Nephron progenitor cell (in vitro differentiated cells): ENCODE measurements at places on chromosomes 4 and X.

GRCh38 chr4:158492391-158492790 is 29.3 kb upstream of the RXFP1 start:
- DNase-seq, result no peak

- no peak for DNase-seq
These were observed 51.7 kb downstream of the ARFIP1 start for GRCh38 chr4:152831416-152831815.

DNA sequence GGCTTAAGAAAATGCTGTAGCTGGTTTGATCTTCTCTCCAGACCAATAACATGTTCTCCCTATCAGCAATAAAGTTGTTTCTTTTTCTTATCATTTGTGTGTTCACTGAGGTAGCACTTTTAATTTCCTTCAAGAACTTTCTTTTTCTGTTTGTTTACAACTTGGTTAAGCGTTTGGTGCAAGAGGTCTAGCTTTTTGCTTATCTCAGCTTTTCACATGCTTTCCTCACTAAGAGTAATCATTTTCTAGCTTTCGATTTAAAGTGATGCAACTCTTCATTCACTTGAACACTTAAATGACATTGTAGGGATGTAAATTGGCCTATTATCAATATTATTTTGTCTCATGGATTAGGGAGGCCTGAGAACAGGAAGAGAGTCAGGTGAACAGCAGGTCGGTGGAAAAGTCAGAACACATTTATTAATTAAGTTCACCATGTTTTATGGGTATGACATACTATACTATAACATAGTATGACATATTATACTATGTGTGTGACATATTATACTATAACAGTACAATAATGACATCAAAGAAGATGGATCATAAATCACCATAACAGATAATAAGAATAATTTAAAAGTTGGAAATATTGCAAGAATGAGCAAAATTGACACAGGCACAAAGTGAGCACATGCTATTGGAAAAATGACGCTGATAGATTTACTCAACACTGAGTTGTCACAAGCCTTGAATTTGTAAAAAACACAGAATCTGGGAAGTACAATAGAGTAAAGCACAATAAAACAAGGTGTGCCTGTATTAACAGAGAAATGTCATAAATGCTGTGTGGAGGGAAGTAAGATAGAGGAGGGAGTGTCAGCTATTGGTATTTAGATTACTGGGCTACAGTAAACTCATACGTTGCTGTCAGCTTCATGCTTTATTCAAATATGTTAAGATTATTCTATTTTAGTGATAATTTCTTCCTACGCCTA is 218.6 kb upstream of the SLC7A11 start:
- DNase-seq, result no peak

- no peak for DNase-seq
These were observed 707.8 kb upstream of the AMOT start for GRCh38 chrX:113548308-113549015.

DNA sequence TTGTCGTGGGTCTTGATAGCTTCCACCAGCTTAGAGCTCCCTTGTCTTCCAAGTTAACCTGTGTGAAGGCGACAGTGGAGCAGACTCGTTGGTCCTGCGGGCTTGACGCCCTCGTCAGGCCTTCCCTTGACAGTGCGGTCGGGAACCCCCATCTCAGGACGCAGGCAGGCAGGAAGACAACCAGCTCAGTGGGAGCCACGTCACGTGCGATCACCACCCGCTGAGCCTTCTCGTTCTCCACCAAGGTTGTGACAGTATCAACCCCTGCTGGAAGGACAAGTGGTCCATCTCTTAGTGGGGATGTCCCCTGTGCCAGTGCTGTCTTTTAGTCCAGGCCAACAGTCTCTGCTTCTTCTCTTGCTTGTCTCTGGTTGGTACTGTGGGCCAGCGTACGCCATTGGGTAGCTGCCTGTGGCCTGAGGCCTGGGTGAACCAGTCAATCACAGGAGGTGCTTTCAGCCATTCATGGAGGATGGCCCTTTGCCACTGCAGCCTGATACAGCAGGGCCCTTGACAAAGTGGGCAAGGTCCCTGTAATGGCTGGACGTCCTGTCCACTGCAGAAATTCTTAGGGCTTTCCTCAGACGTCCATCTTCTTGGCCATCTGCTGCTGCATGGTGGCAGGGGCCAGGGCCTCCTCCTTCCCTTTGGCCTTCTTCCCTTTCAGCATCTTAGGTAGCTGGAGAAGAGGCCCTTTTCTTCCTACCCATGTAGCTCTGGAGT is 31.4 kb downstream of the RGS12 start:
- DNase-seq, result no peak

DNA sequence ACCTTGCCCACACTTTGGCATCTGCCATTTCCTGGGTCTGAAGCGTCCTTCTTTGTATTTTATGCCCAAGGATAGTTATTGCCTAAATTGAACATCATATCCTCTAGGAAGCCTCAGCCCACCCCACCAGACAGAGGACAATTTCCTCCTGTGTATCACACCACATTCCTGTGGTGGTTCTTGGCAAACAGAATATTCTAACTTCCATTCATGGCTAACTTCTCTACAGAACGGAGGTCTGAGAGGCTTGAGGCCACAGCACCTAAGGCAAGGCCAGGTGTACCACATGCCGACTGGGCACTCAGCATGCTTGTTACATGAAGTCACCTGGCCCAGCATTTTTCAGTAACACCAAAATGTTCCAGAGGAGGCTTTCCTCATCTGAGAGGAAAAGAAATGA is 42.4 kb downstream of the CD99L2 start:
- no peak for DNase-seq

- DNase-seq, result no peak
These were observed 6.1 kb upstream of the CYSLTR1 start for GRCh38 chrX:78333521-78333920.

DNA sequence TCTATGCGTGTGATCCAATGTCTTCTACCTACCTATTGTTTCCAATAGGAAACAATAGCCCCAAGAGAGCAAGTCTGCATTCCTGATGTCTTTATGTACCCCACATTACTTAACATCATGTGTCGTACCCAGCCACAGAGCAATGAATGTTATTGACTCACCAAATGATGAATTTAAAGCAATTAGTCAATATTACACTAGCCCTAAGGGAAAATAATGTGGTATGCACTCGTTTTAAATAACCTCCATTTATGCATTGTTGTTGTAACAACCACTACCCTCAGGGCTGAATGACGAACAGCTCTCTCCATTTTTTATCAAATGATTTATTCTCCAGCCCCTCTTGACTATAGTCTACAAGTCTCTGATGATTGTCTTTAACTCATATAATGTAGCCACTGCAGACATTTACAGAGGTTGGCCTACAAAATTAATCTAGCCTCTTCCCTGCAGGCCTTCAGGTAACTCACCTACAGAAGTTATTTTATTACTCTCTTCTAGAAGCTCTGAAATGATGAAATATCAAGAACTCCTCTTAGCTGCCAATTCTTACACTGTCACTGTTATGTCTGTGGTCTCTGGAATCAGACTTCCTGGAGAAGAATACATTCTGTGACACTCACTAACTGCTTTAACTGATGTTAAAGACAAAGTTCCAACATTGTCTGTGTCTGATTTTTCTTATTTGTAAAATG is 601.7 kb upstream of the GRIA3 start:
- DNase-seq, result no peak

GRCh38 chr4:338759-339097 is 1.1 kb downstream of the ZNF141 start:
- DNase-seq, result no peak
